Stimulated activated CD8-positive, alpha-beta memory T cell treated with anti-CD3 and anti-CD28 coated beads, Interleukin-4, amount 100 ng/mL, for 48 hours (primary cell): ENCODE measurements at places on chromosomes 2 and 18.
A peak's percentile ranks its signal among the peaks of the same experiment; 100 is the strongest.

DNA sequence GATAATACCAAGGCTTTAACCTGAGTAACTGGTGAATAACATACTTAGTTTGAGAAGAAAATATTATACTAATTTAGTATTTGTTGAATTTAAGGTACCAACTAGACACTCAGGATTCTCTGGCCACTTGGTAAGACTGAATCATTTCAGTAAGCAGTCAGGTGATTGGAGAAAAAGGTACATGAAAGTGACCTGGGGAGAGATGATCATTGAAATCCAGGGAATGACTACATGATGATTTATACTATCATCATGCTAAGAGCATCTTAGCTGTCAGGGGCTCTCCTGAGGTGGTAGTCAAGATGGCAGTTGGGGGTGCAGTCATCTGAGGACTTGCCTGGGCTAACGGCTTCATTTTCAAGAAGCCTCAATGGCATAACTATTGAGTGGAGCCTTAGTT lies 571.2 kb upstream of the ACVR2A start:
- DNase-seq: no peak

DNA sequence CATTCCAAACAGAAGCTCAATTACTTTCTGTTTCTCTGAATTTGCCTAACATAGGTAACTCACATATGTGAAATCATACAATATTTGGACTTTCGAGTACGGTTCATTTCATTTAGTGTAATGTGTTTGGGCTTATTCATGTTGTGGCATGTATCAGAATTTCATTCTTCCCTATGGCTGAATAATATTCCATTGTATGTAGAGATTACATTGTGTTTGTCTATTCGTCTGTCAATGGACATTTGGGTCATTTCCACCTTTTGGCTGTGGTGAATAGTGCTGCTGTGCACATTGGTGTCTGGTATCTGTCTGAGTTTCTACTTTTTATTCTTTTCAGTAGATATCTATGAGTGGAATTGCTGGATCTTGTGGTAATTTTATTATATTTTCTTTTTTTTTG lies 43.9 kb downstream of the LBH start:
- DNase-seq: no peak

- peak; percentile 37 for DNase-seq
These were observed 1.6 kb downstream of the MAP4K4 start for GRCh38 chr2:101698844-101699754.

- no peak for DNase-seq
These were observed 16.7 kb downstream of the ARHGEF4 start for GRCh38 chr2:130853391-130853790.

DNA sequence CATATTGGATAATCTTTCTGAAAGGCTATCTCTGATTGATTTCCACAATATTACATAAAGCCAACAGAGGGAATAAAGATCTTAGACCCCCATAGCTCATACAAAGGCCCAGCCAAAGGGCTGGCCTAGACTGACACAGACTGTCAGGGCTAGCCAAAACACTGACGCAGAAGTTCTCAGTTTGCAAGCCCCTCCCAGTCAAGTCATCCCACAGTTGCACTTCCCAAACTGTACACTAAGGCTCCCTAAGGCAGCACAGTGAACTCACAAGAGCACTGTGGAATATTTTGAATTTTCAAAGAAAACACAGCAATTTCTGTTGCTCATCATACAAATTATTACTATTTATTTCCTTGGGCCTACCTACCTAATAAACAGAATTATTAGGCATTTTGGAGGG lies 244.9 kb downstream of the SP3 start:
- no peak for DNase-seq

DNA sequence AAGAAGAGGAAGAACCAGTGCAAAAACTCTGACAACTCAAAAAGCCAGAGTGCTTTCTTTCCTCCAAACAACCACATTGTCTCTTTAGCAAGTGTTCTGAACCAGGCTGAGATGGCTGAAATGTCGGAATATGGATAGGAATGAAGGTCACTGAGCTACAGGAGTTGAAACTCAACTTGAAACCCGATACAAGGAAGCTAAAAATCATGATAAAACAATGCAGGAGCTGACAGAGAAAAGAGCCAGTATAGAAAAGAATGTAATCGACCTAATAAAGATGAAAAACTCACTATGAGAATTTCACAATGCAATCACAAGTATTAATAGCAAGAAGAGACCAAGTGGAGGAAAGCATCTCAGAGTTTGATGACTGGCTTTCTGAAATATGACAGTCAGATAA lies 15.0 kb upstream of the EIF2AK3 start:
- no peak for DNase-seq

DNA sequence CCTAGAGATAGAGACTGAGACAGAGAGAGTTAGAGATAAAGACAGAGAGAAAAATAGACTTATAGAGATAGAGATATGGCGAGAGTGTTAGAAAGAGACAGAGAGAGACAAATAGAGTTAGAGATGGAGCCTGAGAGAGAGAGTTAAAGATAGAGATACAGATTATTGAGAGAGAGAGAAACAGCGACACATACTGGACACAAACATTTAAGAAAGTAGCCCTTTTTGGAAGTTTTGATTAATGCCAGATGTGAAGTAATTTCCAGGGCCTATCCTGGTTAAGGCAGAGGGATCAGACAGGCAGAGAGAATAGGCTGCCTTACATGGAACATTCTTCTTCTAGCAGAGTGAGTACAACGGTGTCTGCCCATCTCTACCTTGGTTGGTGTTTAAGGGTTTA lies 311.6 kb upstream of the CDH7 start:
- no peak for DNase-seq

GRCh38 chr2:71157124-71157793 lies 26.8 kb downstream of the MPHOSPH10 start:
- DNase-seq: peak; percentile 86

- DNase-seq: no peak
These were observed 102.4 kb downstream of the COL3A1 start for GRCh38 chr2:189076572-189076971.

GRCh38 chr2:105789745-105790460 lies 45.2 kb downstream of the NCK2 start:
- DNase-seq: peak; percentile 71

DNA sequence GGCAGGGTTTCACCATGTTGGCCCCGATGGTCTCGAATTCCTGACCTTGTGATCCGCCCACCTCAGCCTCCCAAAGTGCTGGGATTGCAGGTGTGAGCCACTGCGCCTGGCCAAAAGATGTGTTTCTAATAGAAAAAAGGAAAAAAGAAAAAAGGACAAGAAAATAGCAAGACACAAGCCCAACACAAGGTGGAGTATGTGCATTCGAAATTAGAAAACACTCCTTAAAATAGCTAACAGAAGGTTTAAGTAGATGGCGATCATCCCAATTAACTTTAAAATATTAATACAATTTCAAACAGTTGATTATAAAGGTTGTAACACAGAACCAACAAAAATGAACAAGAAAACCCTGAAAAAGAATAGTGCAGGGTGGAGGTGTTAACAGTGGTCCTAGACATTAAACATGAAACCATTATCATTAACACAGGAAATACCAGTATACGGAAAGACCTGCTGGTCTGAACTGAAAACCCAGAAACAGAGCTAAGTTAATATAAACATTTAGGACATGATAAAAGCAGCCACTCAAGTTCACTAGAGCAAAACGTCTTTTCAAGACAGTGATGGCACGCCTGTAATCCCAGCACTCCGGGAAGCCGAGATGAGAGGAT lies 57.9 kb downstream of the HDLBP start:
- DNase-seq: no peak

DNA sequence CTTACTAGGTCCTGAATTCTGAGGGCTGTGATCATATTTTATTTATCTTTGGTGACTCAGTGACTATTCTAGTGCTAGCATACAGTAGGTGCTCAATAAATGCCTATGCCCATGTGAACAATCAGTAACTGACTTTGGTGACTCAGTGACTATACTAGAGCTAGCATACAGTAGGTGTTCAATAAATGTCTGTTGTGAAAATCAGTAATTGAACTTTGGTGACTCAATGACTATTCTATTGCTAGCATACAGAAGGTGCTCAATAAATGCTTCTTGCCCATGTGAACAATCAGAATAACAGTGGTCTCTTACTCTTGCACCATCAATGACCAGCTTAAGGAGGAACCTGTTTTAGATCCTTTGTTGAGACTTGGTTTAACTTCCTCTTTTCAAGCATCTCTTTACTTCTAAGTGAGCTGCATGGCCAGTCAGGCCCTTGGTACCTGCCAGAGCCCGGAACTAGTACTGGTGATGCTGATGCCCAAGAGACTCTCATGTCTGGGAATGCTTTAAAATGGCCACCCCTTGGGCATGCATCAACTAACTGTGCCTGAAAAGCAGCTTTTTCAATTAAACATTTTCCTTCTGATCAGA lies 214.9 kb upstream of the SPRED2 start:
- no peak for DNase-seq

DNA sequence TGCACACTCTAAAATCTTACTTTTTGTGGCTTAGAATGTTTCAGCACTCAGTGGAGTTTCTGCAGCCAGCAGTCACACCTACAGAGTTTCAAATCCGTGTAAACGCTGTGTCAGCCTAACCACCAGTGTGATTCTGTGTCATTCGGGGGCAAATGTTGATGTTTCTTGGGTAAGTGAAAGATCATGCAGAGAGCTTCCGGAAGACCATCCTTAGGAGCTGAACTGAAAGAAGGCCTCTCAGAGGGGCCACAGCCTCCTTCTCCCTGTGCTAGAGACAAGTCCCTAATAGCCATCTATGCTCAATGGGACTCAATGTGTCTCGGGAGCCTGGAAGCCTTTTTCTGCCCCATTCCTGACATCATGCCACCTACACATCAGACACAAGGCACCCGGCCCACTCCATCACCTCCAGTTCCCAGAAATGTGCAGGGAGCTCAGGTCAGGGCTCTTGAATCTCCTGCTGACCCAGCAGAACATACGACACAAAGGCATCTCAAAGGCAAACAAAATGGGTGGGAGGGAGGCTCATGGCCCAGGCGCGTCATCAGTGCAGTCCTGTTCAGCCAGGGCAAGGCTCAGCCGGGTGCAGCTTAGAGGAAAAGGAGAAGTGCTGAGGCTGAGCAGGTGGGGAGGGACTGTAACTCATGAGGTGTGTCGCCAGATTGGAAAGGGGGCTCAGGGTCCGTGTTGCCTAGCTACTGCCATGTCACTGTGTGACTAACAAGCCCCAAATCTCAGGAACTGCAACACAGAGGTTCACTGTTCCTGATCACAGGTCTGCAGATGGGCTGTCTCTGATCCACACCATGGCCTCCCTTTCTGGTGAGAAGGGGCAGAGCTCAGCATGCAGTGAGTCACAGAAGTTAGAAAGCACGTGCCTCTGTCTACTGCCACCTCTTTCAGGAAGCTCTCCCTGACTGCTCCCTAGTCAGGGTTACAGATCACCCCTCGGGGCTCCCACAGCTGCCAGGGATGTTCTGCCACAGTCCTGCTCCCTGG lies 82.0 kb downstream of the SMAD7 start:
- peak; percentile 68 for DNase-seq

- no peak for DNase-seq
These were observed 51.5 kb upstream of the LYPD6 start for GRCh38 chr2:149278872-149279264.

GRCh38 chr2:128820452-128820851 lies 501.8 kb upstream of the HS6ST1 start:
- no peak for DNase-seq
